ENCODE measurements at places on chromosomes 11 and 22. TPM values are rescaled to one million over a fixed set of nuclear protein-coding genes. Genes with fewer than 3 reads are reported as not detected.

DNA sequence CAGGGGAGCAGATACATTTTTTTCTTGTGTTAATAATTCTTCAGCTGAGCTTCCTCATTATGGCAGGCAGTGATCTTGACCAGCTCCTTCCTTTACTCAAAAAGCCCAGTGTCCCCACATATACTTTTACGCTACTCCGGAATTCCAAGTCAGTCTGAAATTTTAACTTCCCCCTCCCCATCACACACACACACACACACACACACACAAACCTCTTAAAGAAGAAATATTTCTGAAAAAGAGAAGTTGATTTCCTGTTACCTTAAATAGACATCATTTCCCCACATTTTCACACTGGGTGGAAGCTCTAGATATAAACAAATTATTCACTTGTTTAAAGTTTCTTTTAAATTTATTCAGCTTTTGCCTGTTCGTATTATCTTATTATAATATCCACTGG is 113.9 kb downstream of the DBX1 start:
- no peaks in the 10 kb centered on the region for H3K27me3 ChIP-seq
- no peak overlapping the region for H3K4me3 ChIP-seq
- H3K36me3 ChIP-seq = no peaks in the 10 kb centered on the region
- H3K27ac ChIP-seq = no peak overlapping the region
- H3K4me1 ChIP-seq = no peaks in the 10 kb centered on the region

- H3K36me3 ChIP-seq = no peaks in the 10 kb centered on the region
- no peak overlapping the region for H3K4me3 ChIP-seq
- no peak for DNase-seq
- no peak overlapping the region for H3K27ac ChIP-seq
- peaks cover 7% of the 10 kb centered on the region for H3K27me3 ChIP-seq
- H3K4me1 ChIP-seq = no peaks in the 10 kb centered on the region
Observed at GRCh38 chr22:38193580-38193979, 8.2 kb upstream of the MAFF start.

HYLS1 gene
- 6.9 TPM for total RNA-seq

DMC1 gene
- not detected for total RNA-seq

DNA sequence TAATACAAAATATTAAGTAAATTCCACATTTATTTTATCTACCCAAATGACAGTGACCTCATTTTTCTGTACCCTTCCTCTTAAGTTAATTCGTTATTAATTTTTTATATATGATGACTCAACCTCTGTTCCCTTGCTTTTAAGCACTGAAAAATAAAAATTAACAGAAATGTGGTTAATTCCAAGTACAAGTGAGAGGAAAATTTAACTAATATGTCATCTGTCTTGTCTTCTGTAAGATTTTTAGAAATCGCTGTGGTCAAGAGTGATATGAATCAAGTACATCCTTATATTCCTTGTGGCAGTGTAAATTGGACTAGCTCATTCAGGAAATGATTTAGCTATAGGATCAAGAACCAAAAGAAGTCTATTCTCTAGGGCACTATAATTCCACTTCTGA is 74.5 kb downstream of the PDHX start:
- H3K4me1 ChIP-seq = no peaks in the 10 kb centered on the region
- no peaks in the 10 kb centered on the region for H3K27me3 ChIP-seq
- no peak for DNase-seq
- peaks cover 4% of the 10 kb centered on the region for H3K36me3 ChIP-seq
- H3K4me3 ChIP-seq = no peak overlapping the region

DNA sequence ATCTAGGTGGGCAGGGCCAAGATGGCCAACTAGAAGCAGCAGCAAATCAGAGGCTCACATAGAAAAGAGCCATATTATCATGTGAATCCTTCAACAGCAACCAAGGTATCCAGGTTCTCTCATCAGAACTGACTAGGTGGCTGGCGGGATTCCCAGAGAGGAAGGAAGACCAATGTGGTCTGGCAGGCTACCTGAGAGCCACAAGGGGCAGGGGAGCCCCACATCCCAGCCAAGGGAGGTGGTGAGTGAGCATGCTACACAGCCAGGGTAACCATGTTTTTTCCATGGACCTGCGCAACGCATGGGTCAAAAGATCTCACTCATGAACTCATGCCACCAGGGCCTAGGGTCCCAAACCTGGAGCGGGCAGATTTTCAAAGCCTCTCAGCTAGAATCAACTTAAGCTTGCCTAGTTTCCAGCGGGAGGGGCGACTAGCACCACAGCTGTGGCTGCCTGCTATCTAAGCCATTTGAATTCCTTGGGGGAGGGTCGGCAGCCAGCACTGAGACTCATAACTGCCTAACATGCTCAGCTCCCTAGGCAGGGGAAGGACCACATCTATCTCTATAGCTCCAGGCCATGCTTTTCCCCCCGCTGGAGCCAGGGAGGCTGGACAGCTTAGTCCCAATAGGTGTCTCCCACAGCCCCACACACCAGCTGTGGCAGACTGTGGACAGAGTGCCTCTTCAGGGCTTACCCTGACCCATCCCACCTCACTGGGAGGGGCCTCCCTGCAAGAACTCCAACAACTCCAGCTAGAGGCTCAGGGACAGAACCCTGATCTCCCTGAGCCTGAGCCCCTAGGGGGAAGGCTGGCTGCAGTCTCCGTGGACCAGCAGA is 28.7 kb upstream of the CASP12 start:
- DNase-seq = no peak
- no peaks in the 10 kb centered on the region for H3K27me3 ChIP-seq
- H3K36me3 ChIP-seq = no peaks in the 10 kb centered on the region
- H3K27ac ChIP-seq = no peak overlapping the region

DNA sequence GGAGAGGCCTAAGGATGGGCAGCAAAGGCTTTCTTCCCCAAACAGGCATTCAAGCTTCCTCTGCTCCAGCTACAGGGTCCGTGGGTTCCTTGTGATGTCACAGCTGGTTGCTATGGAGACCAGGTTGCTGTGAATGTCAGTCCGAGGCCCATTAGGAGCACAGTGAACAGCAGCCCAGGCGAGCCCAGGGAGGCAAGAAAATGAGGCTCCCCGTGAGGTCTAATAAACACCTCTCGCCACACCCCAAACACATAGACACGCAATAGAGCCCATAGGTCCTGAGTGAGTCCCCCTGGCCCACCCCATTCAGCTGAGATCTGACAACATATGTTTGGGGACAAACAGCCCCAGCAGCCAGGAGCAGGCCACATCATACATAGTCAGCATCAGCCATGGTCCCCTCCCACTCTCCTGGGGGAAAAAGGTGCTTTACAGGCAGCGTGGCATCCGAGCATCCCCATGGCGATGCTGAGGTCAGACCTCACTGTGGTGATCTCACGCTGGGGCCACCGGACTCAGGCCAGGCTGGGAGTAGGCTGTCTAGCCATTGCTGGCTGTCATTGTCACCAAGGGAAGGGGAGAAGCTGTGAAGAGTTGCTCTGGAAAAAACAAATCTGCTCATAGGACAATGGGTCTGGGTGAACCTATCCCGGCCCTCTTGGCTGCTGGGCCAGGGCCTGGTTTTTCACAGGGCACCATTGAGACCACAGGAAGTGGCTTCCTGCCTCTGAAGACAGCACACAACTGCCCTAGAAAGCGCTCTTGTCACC is 23.1 kb upstream of the TP53I11 start:
- DNase-seq = no peak
- no peak overlapping the region for H3K4me3 ChIP-seq
- no peaks in the 10 kb centered on the region for H3K36me3 ChIP-seq
- no peaks in the 10 kb centered on the region for H3K27me3 ChIP-seq
- peaks cover 14% of the 10 kb centered on the region for H3K4me1 ChIP-seq

DNA sequence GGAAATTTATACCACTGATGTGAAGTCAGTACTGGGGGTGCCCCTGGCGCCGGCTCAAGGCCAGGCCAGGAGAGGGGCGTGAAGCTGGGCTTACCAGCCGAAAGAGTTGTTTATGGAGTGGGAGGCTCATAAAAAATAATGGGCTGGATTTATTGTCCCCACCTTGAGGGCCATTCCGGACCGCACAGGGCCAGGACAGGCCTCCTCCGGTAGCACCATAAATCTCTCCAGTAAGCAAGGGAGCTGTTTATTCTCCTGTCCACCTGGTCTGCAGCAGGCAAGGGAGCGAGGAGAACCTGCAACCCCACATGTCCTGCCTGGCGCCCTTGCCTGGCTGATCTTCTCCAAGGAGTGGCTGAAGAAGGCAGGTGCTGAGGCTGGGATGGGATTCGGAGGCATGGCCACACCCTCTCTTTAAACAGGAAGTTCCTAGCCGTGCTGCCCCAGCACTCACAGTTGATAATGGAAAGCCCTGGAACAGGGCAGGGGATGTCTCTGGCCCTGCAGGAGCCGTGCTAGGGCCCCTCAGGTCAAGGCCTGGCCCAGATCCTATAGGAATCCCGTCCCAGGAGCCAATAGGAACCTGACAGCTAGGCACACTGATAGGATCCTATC is 65.1 kb downstream of the SCUBE1 start:
- peaks cover 10% of the 10 kb centered on the region for H3K4me1 ChIP-seq
- DNase-seq = no peak
- H3K27ac ChIP-seq = no peak overlapping the region
- no peaks in the 10 kb centered on the region for H3K36me3 ChIP-seq
- H3K4me3 ChIP-seq = no peak overlapping the region

DNA sequence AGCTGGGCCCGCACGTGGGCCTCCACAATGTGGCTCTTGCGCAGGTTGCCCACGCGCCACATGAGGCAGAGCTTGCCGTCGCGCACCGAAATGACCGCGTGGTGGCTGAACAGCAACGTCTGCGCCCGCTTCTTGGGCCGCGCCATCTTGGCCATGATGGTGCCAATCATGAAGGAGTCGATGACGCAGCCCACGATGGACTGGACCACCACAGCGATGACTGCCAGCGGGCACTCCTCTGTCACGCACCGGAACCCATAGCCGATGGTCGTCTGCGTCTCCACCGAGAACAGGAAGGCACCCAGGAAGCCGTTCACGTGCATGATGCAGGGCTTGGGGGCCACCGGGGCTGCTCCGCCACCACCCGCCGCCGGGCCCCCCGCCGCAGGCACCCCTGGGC is 27.5 kb downstream of the KCNJ4 start:
- no peaks in the 10 kb centered on the region for H3K4me1 ChIP-seq
- peaks cover 12% of the 10 kb centered on the region for H3K27me3 ChIP-seq
- no peak overlapping the region for H3K27ac ChIP-seq

DNA sequence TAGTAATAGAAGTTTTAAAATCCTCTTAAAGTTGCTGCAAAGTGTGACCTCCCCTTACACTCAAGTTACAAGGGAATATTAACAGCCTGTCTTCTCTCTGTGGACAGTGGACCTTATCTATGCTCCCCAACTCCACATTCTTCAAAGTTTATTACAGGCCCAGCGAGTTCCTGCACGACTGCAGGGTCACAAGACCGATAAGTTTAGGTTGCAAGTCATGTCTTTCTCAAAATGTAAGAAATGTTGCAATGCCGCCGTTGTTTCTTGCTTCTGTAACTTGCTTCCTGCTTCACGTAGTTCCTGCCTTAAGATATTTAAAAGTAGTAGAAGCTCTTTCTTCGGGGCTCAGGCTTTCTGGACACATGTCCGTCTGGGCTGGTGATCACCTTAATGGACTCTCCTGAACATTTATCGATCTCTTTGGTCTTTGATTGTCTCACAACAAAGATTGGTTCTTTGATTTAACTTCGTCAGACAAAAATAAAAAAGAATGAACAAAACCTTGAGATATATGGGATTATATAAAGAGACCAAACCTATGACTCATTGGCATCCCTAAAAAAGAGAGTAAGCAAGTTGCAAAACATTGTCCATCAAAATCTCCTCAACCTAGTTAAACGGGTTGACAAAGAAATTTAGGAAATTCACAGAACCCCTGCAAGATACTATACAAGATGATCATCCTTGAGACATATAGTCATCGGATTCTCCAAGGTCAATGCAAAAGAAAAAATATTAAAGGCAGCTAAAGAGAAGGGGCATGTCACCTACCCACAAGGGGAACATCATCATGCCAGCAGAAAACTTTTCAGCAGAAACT is 45.4 kb upstream of the GLYAT start:
- H3K4me3 ChIP-seq = no peak overlapping the region
- no peaks in the 10 kb centered on the region for H3K36me3 ChIP-seq
- no peaks in the 10 kb centered on the region for H3K4me1 ChIP-seq
- H3K27me3 ChIP-seq = no peaks in the 10 kb centered on the region

- no peak overlapping the region for H3K27ac ChIP-seq
- H3K4me1 ChIP-seq = no peaks in the 10 kb centered on the region
Observed at GRCh38 chr11:120068114-120068573, 69.8 kb downstream of the TRIM29 start.

ACTN3 gene
- total RNA-seq = 0.23 TPM

PPARA gene
- total RNA-seq = 11.4 TPM

DNA sequence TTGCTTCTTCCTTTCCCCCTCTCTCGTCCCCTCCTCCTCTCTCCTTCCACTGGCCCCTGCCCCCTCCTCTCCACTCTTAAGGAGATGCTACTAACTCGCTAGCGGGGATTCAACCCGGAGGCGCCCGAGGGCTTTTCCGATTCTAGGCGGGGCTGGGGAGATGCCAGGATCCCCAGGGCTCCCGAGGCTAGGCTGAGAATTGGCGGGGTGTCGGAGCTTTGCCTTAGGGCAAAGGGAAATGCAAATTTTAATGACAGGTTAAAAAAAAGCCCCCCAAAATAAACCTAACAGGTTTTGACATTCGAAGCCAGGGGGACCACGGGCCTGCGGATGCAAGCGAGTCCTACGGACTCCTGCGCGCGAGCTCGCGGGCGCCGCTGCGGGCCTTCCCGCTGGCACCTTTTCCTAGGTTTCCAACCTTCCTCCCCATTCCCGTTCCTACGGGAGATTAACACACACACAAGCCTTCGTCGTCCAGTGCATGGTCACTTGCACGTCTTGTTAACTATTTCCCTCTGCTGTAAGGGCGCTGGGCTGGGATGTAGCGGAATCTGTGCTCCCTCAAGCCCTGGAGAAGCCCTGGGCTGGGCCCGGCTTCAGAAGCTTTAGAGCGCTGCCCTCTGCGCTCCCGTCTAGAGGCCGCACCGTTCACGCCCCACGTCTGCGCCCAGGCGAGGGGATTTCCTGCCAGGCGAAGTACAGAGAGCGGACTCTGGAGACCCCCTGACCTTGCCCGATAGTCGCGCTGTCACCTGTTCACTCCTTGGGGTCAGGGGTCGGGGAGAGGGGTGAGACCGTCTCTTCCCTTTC is 729 bp upstream of the ALX4 start:
- peaks cover 94% of the 10 kb centered on the region for H3K27me3 ChIP-seq
- peaks cover 18% of the 10 kb centered on the region for H3K4me1 ChIP-seq
- H3K36me3 ChIP-seq = no peaks in the 10 kb centered on the region
- H3K4me3 ChIP-seq = no peak overlapping the region

GRCh38 chr11:2296913-2297622 is 4.7 kb downstream of the C11orf21 start:
- H3K4me1 ChIP-seq = peaks cover 14% of the 10 kb centered on the region
- H3K4me3 ChIP-seq = no peak overlapping the region
- H3K27ac ChIP-seq = no peak overlapping the region
- no peaks in the 10 kb centered on the region for H3K27me3 ChIP-seq

DNA sequence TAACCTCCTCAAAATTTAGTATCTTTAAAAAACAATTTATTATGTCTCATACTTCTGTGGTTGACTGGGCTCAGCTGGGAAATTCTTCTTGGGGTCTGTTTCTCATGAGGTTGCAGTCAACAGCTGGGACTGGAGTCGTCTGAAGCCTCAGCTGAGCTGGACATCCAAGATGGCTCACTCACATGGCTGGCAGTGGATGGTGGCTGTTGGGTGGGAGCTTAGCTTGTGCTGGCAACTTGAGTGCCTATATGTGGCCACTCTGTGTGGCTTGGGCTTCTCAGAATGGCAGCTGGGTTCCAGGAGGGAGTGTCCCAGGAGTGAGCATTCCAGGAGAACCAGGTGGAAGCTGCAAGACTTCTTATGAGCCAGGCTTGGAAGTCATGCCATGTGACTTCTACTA is 13.2 kb downstream of the THY1 start:
- H3K27ac ChIP-seq = no peak overlapping the region
- H3K27me3 ChIP-seq = peaks cover 3% of the 10 kb centered on the region
- no peaks in the 10 kb centered on the region for H3K36me3 ChIP-seq
- no peak overlapping the region for H3K4me3 ChIP-seq
- no peak for DNase-seq
- no peaks in the 10 kb centered on the region for H3K4me1 ChIP-seq

SLC6A5 gene
- total RNA-seq = not detected

All from T-cell (primary cell).